ENCODE measurements at places on chromosomes 3 and 15.

- DNase-seq, result no peak
Observed at GRCh38 chr15:92906020-92906419, 5.9 kb downstream of the CHD2 start.

GRCh38 chr3:150793641-150794040 is 30.7 kb upstream of the SIAH2 start:
- DNase-seq, result no peak

GRCh38 chr3:184603151-184604030 is 41.8 kb downstream of the EPHB3 start:
- DNase-seq, result no peak

DNA sequence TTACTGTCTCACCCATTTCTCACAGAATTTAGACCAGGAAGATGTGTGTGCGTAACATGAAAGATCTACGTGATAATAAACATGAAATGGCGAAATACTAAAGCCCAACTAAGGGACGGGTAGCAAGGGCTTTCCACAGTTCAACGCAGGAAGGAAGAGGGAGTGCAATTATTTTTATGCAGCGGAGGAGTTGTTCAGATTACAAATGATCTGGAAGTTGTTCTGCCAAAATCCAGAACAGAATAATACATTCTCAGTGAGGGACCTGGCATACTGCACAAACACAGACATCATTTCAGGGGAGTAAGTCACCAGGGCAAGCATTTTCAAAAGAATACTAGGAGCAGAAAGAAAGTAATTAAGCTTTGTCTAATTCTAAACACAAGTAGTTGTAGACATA is 133.6 kb upstream of the RAP2B start:
- no peak for DNase-seq

- no peak for DNase-seq
Observed at GRCh38 chr15:62785881-62786828, 256.4 kb upstream of the TPM1 start.

GRCh38 chr15:68032672-68033071 is 21.4 kb upstream of the PIAS1 start:
- no peak for DNase-seq

GRCh38 chr3:194875581-194876402 is 190.1 kb downstream of the FAM43A start:
- no peak for DNase-seq

DNA sequence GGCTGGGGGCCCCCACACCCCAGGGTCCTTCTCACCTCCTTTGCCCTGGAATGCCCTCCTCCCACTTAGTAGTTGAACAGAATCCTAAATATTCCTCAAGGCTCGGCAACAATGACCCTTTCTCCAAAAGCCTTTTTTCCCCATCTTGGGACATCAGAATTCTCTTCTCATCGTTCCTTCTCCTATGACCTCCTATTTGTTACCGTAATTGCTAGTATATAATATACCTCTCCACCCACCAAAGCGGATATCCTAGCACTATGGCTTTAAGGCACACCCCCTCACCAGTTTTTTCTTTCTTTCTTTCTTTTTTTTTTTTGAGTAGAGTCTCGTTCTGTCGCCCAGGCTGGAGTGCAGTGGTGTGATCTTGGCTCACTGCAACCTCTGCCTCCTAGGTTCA is 16.8 kb downstream of the HDAC11 start:
- DNase-seq, result no peak

DNA sequence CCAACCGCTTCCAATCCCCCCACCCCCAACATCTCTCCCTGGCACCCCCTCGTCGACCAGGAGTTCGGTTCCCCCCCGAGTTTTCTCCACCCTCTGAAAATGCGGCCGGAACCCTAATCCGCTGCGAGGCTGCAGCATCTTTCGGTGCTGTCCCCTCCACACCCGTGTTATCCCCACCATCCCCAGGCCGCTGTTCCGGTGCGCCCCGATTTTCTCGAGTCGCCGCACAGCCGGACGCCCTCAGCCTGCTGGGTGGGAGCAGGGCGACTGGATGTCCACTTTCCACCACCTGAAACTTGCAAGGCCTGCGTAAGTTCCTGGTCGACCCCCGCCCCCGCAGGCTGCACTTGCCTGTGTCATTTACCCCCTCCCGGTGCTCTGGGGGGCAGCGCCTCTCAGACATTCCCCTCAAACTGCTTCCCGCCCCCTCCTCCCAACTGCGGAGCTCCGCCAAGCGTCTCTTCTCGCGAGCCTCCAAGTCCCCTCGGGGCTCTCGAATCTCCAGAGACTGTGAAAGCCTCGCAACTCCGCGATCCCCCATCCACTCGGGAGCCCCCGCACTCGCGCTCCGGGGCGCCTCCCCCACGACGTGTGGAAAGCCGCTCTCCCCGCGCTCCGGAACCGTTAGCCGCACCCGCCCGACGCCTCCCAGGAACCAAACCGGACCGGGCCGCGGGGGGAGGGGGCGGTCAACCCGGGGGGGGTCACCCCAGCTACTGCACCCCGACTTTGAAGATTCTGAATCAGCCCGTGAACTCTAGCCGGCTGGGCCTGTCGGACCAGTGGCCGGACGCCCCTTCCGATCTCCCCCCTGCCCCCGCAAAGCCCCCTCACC is 566 bp downstream of the ETV5 start:
- DNase-seq, result no peak

- no peak for DNase-seq
Observed at GRCh38 chr3:27454914-27455313, 29.3 kb downstream of the SLC4A7 start.

- no peak for DNase-seq
Observed at GRCh38 chr3:129658110-129658843, 51.8 kb upstream of the PLXND1 start.

DNA sequence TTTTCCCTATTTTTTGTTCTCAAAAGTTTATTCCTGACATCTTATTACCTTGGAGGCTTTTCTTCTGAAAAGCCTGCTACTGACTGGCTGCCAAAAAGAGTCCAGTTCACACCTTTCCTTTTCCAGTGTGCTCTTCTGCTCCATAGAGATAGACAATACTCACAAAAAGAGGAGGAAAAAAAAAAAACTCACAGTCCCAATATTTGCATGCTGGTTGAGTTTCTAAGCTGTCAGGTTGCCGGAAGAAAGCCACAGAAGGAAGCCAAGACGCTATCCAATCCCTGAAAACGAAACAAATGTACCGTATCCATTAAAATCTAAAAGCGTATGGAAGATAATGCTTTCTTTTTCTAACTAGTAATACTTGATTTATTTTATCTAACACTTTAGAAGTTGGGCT is 299.5 kb downstream of the CADM2 start:
- DNase-seq, result no peak

DNA sequence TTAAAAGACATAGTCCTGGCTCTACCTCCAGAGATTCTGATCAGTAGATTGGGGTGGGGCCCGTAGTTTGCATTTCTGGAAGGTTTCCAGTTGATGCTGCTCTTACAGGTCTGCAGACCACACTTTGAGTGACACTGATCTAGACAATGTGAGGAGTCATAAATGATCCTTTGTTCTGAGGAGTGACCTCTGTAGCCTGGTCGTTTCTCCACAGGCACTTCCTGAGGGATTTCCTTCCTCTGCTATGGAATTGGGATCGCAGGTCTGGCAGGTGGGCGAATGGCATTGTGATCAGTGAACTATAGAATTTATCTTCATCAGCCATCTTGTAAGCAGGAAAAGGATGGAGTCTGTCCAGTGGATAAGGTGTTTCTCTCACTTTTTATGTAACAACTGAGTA is 5.5 kb downstream of the GFM1 start:
- DNase-seq, result no peak

Measured in esophagus squamous epithelium (tissue), 5 donors.